GM13976 (cell line): ENCODE measurements at places on chromosomes 4 and X.

- DNase-seq, result no peak
Measured at GRCh38 chrX:132692526-132692925, 203.7 kb upstream of the MBNL3 start.

- DNase-seq, result no peak
Measured at GRCh38 chrX:140318296-140318695, 186.6 kb downstream of the SOX3 start.

GRCh38 chr4:11069083-11069482, 359.6 kb downstream of the HS3ST1 start:
- no peak for DNase-seq

DNA sequence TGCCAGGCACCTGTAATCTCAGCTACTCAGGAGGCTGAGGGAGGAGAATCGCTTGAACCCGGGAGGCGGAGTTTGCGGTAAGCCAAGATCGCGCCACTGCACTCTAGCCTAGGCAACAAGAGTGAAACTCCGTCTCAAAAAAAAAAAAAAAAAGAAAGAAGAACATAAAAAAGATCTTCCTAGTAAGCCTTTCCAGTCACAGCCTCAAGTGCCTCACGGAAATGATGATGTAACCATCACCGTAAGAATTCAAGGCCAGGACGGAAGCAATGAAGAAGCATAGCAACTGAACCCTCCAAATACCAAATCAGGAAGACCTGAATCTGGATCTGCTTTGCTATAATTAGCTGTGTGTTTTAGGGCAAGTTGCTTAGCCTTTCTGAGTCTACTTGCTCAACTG, 28.8 kb downstream of the RBM47 start:
- DNase-seq, result no peak

GRCh38 chr4:112735474-112735951, 98.6 kb downstream of the LARP7 start:
- peak; percentile 41 for DNase-seq

DNA sequence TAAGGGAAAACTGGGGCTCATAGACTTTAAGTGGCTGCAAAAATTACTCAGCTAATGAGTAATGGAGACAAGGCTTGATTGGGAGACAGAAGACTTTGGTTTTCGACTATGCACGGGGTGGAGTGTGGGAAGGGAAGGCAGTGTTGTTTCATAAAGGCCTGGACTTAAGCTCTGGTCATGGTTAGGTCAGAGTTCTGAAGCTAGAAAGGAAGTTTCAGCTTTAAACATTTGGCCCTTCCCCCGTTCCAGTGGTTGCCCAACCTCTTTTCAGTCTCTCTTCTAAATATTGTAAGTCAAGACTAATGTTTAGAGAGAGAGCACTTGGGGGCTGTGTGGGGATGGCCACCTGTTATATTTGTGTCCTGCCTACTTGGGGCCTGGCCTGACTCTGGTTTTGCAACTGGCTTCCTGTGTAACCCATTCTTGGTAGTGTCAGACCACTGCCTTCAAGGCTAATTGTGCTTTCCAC, 21.0 kb downstream of the MSN start:
- DNase-seq, result peak; percentile 52

DNA sequence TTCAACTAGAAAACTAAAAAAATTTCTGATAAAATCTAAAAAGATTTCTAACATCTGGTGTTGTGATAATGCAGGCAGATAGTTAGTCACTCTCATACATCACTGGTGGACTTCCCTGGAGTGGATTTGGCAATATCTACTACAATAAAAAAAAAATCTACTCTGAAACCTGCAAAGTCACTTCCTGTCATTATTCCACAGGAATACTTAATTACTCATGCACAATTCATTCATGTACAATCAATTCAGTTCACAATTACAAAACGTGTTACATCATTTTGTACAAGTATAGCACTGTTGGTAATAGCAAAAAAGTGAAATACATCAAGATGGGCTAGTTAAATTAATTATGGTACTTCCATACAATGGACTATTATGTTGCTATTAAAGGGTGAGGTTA, 16.5 kb upstream of the RHOH start:
- no peak for DNase-seq

- no peak for DNase-seq
Measured at GRCh38 chr4:3252831-3253641, 4.1 kb downstream of the MSANTD1 start.

- DNase-seq, result no peak
Measured at GRCh38 chrX:1463581-1463980, 10.9 kb upstream of the ASMTL start.

GRCh38 chrX:2677764-2678163, 13.3 kb upstream of the CD99 start:
- no peak for DNase-seq

GRCh38 chr4:7474320-7474719, 39.6 kb upstream of the PSAPL1 start:
- DNase-seq, result no peak

- DNase-seq, result peak; percentile 33
Measured at GRCh38 chrX:65596270-65597034, 61.9 kb upstream of the LAS1L start.

- peak; percentile 17 for DNase-seq
Measured at GRCh38 chrX:71577682-71578081, 555 bp upstream of the GCNA start.

GRCh38 chr4:27791640-27792039, 931.0 kb downstream of the STIM2 start:
- no peak for DNase-seq

DNA sequence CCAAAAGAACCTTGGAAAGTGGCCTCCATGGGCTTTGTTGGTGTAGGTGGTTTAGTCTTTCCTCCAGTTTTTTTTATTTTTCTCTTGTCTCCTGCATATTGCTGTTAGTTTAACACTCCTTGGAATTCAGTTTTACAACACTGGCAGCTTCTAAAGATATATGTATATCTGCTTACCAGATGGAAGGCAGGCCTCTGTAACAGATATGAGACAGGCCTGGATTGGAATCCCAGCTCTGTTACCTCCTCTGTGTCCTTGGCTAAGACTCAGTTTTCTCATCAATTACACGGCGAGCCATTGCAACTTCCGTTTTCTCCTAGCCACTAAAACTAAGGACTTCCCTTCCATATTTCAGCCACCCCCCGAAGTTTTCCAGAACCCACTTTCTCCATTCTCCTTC, 133.4 kb upstream of the SMAD1 start:
- DNase-seq, result no peak

- DNase-seq, result no peak
Measured at GRCh38 chr4:53040851-53041250, 178.7 kb downstream of the RASL11B start.

- peak; percentile 21 for DNase-seq
Measured at GRCh38 chr4:8911316-8912088, 39.9 kb upstream of the HMX1 start.

DNA sequence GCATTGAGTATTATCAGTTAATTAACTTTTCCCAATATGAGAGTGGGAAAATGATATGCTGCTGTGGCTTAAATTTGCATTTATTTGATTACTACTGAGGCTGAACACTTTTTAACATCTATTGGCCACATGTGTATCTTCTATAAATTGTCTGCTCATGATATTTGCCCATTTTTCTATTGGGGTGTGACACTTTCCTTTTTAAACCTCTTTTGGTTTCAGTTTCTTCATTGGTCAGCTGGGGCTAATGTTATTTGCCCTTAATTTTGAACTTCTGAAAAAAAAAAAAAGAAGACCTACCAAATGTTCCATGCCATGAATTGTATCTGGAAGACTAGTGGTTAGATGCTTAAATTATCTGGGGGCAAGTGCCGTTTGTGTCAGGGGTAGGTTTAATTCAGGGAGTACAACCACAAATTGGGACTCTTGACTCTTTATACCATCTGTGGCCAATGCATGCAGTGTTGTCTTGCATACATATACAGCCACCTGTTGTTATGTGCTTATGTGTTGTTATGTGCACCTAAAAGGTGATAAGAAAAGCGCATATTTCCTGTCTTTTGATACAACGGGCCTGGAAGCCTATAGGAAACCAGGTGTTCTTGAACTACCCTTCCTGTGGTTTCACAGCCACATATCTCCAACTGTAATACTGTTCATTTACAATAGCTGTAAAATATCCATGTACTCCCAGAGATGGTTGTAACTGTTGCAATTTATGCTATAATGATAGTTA, 49.0 kb downstream of the SH2D1A start:
- DNase-seq, result no peak

DNA sequence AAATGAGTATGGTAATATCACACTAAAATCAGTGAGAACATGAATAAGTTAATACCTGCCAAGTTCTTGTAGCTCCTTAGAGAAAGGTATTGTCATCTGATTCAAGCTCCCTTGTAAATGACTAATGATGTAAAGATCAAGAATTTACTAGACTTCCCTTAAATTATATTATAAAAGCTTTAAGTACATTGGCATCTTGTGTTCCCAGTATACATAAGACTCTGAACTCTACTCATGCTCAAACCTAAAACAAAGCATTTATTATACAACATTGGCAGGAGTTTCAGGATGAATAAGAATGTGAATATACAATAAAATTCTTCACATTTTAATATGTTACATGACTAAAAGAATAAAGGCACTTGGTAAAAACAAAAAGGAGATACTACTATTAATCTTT, 126.8 kb upstream of the UNC5C start:
- DNase-seq, result no peak

DNA sequence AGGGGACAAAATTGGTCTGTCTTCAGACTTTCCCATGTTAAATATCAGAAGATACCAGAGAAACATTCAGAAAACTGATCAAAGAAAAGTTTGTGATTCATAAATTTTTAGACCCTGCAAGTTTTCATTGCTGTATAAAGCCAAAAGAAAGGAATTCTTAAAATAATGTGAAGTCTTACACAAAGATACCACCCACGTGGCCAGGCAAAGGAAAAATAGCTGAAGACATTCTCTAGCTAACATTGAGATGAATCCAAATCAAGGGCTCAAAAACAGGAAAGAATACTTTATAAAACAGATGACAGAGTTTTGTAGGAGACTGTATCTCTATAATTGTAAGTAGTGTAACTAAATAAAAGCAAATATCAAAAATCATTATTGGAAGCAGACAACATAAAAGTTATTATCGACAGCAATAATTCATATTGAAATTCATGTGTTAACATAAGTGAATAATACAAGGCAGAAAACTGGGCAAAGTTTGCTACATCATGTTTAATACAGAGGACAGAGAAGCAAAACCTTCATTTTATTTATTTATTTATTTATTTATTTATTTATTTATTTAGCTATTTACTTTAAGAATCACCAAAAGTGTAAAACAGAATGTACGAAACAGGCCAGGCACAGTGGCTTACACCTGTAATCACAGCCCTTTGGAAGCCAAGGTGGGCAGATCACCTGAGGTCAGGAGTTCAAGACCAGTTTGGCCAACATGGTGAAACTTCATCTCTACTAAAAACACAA, 204.6 kb upstream of the SLIT2 start:
- DNase-seq, result no peak

- no peak for DNase-seq
Measured at GRCh38 chr4:97104006-97104405, 1039.3 kb downstream of the STPG2 start.

DNA sequence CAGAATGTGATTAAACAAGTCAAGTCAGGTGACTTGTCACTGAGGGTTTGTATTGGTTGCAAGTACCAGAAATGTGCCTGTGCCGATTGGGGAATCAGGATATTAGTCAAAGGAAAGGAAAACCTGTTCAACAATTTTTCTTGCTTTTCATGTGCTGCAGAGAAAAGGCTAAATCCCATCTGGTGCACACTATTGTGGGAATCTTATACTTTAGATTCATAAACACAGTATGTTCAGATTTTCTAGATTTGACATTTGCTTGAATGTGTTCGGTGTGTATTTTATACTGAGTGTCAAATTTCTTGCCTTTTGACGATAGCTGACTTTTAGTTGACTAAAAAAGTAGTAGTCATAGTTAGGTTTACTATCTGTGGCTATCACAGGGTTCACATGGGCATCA, 37.6 kb downstream of the GAB1 start:
- no peak for DNase-seq

DNA sequence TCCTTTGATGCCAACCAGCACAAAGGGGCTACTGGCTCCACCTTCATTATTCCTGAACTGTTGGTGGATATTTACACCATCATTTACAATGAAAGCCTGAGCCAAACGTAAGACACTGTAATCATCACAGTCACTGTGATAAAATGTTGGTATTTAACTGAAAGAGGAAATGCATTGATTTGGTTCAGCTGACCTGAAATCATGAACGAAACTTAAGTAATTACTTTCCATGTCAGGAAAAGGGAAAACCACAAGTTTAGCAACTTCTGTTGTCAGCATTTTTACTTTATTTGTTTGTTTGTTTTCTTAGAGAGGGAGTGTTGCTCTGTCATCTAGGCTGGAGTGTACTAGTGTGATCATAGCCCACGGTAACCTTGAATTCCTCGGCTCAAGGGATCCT, 247.8 kb upstream of the FAM47A start:
- no peak for DNase-seq

DNA sequence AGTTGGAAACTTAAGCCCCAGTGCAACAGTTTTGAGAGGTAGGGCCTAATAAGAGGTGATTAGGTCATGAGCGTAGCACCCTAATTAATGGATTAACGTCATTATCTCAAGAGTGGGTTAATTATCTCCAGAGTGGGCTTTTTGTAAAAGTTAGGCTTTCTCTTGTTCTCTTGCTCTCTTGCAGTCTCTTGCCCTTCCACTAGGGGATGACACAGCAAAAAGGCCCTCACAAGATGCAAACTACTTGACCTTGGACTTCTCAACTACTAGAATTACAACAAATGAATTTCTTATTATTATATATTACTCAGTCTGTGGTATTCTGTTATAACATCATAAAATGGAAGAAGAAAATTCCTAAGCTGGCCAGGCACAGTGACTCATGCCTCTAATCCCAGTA, 22.1 kb upstream of the NDST3 start:
- DNase-seq, result no peak

- DNase-seq, result no peak
Measured at GRCh38 chr4:108126806-108127205, 41.9 kb downstream of the LEF1 start.

DNA sequence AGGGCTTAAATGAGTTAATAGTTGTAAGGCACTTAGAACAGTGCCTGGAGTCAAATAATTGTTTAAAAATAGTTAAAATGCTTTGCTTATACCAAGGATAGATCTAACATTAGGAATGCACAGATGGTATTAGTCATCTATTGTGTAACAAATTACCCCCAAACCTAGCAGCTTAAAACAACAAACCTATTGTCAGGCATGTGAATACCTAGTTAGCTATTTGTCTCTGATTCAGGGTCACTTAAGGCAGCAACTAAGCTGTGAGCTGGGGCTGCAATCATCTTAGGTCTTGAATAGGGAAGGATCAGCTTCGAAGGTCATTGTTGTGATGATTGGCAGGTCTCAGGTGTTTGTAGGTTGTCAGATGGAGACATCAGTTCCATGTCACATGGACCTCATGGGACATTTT, 42.4 kb upstream of the AGA start:
- DNase-seq, result no peak

DNA sequence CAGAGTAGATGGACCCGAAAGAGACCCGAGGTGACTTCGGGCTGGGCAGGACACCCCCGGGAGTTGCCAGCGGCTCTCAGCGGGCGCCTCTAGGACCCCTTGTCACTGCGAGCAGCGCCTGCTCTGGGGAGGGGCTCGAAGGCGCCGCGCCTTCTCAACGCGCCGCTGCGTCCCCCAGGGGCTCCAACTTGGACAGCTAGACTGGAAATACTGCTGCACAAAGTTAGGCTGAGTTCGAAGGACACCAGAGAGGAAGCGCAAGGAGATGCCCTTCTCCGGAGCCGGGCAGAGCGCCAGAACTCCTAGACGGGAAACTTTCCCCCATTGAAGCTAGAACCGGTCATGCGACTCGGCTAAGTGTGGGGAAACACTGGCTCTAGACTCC, 493 bp upstream of the KCNIP4 start:
- no peak for DNase-seq
